ENCODE measurements at places on chromosomes 1 and 21. TPM values are rescaled to one million over a fixed set of nuclear protein-coding genes. Genes with fewer than 3 reads are reported as not detected.

DNA sequence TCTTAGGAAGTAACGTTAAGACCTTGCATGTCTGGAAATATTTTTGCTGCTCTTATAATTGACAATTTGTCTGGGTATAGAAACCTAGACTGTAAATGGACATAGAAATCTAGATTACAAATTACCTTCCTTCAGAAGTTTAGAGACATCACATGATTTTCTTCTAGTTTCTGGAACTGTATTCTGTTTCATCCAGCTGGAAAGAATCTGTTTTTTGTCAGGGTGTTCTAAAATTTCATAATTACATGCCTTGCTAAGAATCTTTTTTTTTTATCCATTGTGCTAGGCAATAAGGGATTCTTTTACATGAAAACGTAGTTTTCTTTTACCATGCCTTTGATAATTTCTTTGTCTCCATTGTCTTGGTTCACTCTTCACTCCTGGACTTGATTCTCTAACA, 20.7 kb upstream of the S100A7 start:
- no peak for DNase-seq

DNA sequence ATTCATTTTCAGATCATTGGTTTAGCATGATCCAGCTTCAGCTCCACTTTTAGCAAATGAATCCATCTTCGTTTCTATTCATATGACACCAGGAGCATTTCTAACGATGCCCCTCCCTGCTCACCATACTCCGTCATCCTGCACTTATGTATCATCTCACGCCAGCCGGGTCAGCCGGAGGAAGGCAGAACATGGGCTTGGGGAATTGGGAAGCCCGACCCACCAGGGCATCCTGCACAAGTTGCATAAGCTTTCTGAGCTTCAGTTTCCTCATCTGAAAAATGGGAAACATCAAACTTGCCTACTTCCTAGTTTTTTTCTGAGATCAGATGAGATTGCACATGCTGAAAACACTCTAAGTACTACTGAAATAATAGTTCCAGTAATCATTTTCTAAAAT, 194.7 kb downstream of the AK5 start:
- DNase-seq: no peak

GRCh38 chr21:43696214-43696613, 22.7 kb upstream of the PDXK start:
- DNase-seq: no peak

DNA sequence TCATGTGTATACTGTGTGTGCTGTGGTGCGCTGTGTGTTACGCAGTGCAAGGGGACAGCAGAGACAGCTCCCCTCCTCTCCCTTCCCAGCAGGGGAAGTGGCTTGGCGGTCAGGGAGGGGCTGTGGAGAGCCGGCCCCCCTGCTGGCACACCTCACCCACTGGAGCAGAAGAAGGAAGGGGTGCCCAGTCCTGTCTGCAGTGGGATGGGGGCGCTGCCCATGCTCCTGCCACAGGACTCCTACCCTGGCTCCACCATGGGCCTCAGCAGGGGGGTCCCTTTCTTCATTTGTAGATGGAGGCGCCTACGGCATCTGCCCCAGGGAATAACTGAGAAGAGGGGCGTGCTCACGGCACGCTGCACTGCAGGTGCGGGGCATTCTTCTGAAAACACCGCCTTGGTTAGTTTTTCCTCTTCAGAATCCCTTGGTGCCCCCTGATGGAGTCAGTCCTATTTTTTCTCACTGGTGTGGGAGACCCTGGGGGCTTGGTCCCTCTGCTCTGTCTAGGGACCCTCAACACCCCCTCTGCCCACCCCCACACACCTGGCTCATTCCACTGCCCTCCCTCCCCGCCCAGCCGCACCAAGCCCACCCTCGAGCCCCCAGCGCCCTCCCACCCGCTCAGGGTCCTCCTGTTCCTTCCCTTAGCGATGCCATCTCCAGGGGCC, 13.8 kb upstream of the LDLRAP1 start:
- DNase-seq: no peak

GRCh38 chr1:7915826-7916500, 24.7 kb downstream of the TNFRSF9 start:
- DNase-seq: no peak

- no peak for DNase-seq
These were observed 1.3 kb downstream of the GNG12 start for GRCh38 chr1:67831850-67832513.

DNA sequence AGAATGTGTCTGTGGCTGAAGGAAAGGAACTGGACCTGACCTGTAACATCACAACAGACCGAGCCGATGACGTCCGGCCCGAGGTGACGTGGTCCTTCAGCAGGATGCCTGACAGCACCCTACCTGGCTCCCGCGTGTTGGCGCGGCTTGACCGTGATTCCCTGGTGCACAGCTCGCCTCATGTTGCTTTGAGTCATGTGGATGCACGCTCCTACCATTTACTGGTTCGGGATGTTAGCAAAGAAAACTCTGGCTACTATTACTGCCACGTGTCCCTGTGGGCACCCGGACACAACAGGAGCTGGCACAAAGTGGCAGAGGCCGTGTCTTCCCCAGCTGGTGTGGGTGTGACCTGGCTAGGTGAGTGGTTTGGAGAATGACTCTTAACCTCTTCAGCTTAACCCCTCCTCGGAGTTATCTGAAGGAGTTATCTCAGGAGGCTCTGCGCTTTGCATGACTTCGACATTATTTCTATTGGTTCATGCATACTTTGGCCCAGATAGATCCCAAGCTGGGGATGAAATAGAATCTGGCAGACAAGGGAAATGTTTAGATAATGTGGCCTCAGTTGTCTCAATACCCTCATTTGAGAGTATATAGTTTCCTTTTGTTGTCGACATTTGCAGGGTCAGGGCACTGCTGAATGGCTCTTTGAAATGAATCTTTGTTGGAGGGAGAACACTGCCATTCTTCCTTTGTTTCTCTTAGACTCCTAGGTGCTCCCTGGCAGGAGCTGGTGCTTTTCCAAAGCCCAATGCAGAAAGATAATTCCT, 39.7 kb downstream of the PTGFRN start:
- no peak for DNase-seq

Gene AKNAD1
- not detected for total RNA-seq

Gene NPPA
- not detected for total RNA-seq

Gene TMEM269
- not detected for total RNA-seq

Gene MAN1C1
- 0.79 TPM for total RNA-seq

Gene UBL4B
- total RNA-seq: not detected

Gene ATAD3C
- total RNA-seq: 0.20 TPM

Gene SLFNL1
- total RNA-seq: 0.28 TPM

Gene ECM1
- total RNA-seq: 0.35 TPM

All from pulmonary artery endothelial cell (primary cell).